Psoas muscle (tissue), 8 donors: ENCODE measurements at places on chromosomes 1 and 21. TPM values are rescaled to one million over a fixed set of nuclear protein-coding genes. Genes with fewer than 3 reads are reported as not detected.

DNA sequence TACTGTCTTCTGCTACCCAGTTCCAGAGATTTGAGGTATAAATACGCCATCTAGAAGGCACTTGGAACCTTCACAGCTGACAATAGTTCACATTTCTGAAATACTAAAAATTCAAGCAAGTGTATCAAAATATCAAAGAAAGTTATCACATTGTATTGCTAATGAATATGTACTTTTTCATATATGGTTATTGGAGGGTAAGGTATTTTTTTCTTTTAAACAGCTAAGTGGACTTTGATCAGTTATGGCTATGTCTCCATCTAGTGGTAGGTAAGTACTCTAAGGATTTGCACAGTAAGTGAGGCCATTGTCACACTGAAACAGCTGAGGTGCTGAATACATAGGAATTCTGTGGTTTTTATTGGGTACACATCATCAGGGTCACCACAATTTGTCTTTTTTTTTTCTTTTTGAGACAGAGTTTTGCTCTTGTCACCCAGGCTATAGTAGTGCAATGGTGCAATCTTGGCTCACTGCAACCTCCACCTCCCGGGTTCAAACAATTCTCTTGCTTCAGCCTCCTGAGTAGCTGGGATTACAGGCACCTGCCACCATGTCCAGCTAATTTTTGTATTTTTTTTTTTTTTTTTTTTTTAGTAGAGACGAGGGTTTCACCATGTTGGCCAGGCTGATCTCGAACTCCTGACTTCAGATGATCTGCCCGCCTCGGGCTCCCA, 49.1 kb upstream of the CR2 start:
- no peaks in the 10 kb centered on the region for H3K36me3 ChIP-seq
- no peak overlapping the region for H3K4me3 ChIP-seq
- H3K4me1 ChIP-seq = no peaks in the 10 kb centered on the region
- H3K27ac ChIP-seq = no peak overlapping the region
- DNase-seq = no peak

DNA sequence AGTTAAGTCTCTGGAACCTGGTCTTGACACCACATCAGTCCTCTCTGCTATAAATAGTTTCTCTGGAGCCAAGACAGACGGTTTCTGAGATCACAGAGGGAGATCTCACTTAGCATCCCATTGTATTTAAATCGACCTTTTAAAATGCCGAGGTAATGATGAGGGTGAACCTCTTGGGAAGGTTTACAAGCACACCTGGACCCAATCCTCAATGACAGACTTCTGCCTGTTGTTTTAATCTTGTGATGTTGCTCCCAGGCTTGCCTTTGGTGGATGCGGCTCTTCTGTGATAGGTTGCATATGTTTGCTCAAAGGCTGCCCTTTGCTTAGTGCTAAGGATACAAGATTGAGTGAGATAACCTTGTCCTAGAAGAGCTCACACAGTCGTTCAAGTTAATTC, 104.6 kb upstream of the L1TD1 start:
- no peak overlapping the region for H3K27ac ChIP-seq
- H3K4me1 ChIP-seq = no peaks in the 10 kb centered on the region
- H3K36me3 ChIP-seq = peaks cover 20% of the 10 kb centered on the region
- DNase-seq = no peak
- no peak overlapping the region for H3K4me3 ChIP-seq
- H3K27me3 ChIP-seq = no peaks in the 10 kb centered on the region

GRCh38 chr1:158180741-158181576, at the start of gene CD1D:
Gene CD1D (plus strand): TSS chr1:158180895. CDS start chr1:158181102, 207 bp downstream.
- H3K4me1 ChIP-seq = peaks cover 14% of the 10 kb centered on the region
- peaks cover 18% of the 10 kb centered on the region for H3K27me3 ChIP-seq

GRCh38 chr21:16084776-16085364, 355.1 kb downstream of the USP25 start:
- peak overlapping the region; percentile 70 for H3K27ac ChIP-seq
- H3K27me3 ChIP-seq = no peaks in the 10 kb centered on the region
- H3K4me1 ChIP-seq = peaks cover 8% of the 10 kb centered on the region
- H3K36me3 ChIP-seq = no peaks in the 10 kb centered on the region

PTGFR gene
- polyA plus RNA-seq = 0.13 TPM
